ENCODE measurements at places on chromosomes 13 and 19. TPM values are rescaled to one million over a fixed set of nuclear protein-coding genes. Genes with fewer than 3 reads are reported as not detected.

The KIRREL2 gene
- 0.16 TPM for total RNA-seq

The ZNF136 gene
- 1.6 TPM for total RNA-seq

The NTF4 gene
- total RNA-seq = 0.25 TPM

The IFNL1 gene
- not detected for total RNA-seq

The RASGRP4 gene
- not detected for total RNA-seq

The NKG7 gene
- total RNA-seq = not detected

The C19orf38 gene
- not detected for total RNA-seq

The ZNF723 gene
- total RNA-seq = not detected

The SULT2B1 gene
- total RNA-seq = not detected

The LRG1 gene
- not detected for total RNA-seq

The PLIN4 gene
- total RNA-seq = 0.13 TPM

The TMC4 gene
- 4.1 TPM for total RNA-seq

The DLL3 gene
- 2.8 TPM for total RNA-seq

The ATP13A1 gene
- total RNA-seq = 56.0 TPM

The CABP5 gene
- not detected for total RNA-seq

The RBM26 gene
- total RNA-seq = 14.2 TPM

The B3GNT8 gene
- total RNA-seq = 3.9 TPM

The GNG14 gene
- not detected for total RNA-seq

The LGALS7B gene
- total RNA-seq = not detected

The SSC5D gene
- total RNA-seq = 34.0 TPM

The P2RY11 gene
- total RNA-seq = 2.1 TPM

The BLOC1S3 gene
- 6.5 TPM for total RNA-seq

The KCTD15 gene
- 44.0 TPM for total RNA-seq

The OVOL3 gene
- not detected for total RNA-seq

The ATP4A gene
- total RNA-seq = not detected

The CD209 gene
- total RNA-seq = not detected

The CGB8 gene
- 0.25 TPM for total RNA-seq

The TMPRSS9 gene
- total RNA-seq = not detected

The CLIP3 gene
- total RNA-seq = 2.6 TPM

The ONECUT3 gene
- total RNA-seq = not detected

The ZNF491 gene
- total RNA-seq = 0.33 TPM

The FBXO17 gene
- total RNA-seq = 53.4 TPM

The KL gene
- total RNA-seq = 0.16 TPM

The MEIOSIN gene
- total RNA-seq = not detected
